Skeletal muscle cell (primary cell): ENCODE measurements at places on chromosomes 13 and 19.

- DNase-seq = no peak
Observed at GRCh38 chr13:21759911-21760310, 89.0 kb downstream of the FGF9 start.

GRCh38 chr13:58573743-58574142, 942.2 kb downstream of the PCDH17 start:
- no peak for DNase-seq

DNA sequence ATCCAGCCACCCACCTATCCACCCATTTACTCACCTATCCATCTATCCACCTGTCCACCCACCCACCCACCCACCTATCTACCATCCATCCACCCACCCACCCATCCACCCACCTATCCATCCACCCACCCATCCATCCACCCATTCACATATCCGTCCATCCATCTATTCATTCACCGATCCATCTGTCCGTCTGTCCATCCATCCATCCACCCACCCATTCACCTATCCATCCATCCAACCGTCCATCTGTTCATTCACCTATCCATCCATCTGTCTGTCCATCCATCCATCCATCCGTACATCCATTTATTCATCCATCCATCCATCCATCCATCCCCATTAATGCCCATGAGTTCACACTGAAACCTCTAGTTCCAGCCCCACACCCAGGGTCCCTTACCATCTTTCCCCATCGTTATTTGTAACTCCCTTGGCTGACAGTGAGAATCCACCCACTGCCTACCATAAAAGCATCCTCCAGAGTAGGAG, 31.3 kb downstream of the KDM4B start:
- no peak for DNase-seq

DNA sequence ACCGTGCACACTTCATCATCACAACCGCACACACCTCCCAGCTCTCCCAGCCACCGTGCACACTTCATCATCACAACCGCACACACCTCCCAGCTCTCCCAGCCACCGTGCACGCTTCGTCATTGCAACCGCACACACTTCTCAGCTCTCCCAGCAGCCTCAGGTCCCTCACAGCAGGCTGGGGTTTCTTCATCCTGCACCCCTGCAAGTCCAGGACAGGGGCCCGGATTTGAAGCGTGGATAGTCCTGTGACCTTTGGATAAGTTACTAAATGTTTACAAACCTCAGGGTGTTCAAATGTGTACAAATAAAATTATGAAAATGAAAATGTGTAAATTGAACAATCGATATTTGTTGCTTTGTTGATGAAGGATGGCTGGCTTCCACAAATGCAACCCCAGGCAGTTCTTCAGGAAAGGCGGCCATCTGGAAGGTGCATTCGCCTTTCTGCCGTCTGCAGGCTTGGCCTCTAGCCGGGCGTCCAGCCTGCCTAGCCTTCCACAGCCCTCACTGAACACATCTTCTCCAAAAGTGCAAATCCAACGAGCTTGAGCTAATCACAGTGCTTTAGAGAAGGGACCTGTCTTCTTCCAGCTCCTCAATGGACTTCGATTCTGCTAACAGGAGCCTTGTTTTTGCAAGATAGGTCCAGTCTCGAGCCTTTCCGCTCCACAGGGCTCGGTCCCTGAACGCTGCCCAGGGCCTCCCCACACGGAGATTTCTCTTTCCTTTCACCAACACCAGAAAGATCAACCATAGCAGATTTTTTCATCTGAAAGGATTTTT, 74.2 kb downstream of the SPACA7 start:
- no peak for DNase-seq

DNA sequence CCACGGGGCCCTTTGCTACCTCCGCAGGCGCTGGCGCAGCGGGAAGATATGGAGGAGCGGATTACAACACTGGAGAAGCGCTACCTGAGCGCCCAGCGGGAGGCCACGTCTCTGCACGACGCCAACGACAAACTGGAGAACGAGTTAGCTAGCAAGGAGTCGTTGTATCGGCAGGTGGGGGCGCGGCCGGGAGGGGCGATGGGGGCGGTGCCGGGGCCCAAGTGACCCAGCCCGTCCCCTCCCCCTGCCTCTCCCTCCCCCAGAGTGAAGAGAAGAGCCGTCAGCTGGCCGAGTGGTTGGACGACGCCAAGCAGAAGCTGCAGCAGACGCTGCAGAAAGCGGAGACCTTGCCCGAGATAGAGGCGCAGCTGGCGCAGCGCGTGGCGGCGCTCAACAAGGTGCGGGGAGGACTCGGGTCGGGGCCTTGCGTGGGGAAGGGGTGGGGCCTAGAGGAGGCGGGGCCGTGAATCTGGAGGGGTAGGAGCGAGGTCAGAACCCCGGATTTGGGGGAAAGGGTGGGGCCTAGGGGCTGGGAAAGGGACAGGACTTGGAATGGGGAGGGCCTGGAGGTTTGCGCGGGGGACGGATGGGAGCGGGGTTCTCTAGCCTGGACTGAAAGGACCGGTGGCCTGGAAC, 13.7 kb downstream of the PPFIA3 start:
- no peak for DNase-seq

DNA sequence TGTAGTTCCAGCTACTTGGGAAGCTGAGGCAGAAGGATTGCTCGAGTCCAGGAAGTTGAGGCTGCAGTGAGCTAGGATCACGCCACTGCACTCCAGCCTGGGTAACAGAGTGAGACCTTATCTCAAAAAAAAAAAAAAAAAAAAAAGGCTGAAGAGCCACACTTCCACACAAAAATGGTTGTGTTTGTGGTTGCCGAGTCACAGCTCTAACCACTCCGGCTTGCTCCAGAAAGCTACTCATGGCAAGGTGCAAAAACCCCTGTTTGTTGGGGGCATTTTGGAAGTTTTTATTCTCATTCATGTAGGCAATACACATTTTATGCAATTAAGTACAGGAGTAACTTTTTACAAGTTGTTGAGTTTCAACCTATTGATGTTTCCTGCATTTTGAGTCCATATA, 93.5 kb downstream of the INSR start:
- DNase-seq = no peak

DNA sequence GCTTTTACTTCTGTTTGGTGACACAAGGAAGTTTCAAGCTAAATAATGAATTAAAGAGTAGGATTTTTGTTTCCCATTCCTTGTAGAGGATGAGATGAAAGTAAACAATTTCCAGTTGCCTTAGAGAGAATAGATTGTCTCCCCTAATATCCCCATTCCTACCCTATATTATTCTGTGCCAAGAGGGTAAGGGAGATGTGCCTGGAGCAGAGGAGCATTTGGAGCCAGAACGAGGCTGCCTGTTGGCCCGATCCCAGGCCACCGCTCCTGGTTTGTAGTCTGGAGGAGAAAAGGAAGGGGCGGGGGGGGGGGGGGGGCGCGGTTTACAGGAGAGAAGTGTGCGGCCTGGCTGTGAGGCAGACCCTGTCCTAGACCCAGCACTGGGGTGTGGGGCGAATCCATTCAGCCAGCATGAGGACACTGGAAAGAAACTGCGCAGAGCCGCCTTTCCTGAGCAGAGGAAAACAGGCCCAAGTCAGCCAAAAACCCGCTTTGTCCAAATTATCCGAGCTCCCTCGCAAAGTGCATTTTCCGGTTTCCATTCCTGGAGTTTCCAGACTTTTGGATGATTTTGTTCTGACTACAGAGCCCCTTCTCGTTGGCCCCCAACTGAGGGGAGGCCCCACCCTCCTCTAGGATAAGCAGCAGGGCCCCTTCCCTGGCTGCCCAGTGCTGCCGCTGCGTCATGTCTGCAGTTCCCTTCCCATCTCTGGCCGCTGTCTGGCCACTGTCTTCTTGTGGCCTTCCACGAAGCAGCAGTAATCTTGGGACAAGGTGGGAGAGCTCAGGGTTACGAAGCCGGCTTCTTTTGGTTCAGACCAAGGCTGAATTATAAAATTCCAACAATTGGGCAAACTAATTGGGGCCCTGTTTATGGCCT, 23.0 kb downstream of the NFIX start:
- no peak for DNase-seq

- peak; percentile 47 for DNase-seq
Observed at GRCh38 chr19:18562086-18562485, 4.4 kb downstream of the KXD1 start.

DNA sequence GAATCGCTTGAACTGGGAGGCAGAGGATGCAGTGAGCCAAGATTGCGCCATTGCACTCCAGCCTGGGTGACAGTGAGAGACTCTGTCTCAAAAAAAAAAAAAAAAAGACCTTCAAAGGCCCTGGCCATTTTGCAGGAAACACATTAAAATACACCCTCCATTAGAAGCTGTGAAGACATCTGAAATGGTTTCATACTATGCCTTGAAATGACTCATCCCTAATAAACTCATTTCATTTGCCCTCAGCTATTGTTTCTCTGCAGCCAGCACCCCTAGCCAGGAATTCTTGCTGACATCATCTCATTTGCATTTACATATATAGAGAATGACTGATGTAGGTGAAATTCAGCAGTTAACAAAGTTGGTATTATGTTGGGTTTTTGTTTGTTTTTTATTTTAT, 8.7 kb downstream of the EML2 start:
- DNase-seq = peak; percentile 75
